Activated CD8-positive, alpha-beta T cell treated with anti-CD3 and anti-CD28 coated beads for 36 hours (primary cell): ENCODE measurements at places on chromosomes 6 and 20. TPM values are rescaled to one million over a fixed set of nuclear protein-coding genes. Genes with fewer than 3 reads are reported as not detected.

The GUCA1A gene
- not detected for total RNA-seq

The NOX3 gene
- not detected for total RNA-seq

The EPB41L1 gene
- 1.0 TPM for total RNA-seq

The TFAP2A gene
- not detected for total RNA-seq

The C4A gene
- 3.2 TPM for total RNA-seq

The CRISP3 gene
- total RNA-seq: not detected

The SNAP91 gene
- total RNA-seq: not detected

The CD93 gene
- 0.11 TPM for total RNA-seq

The LPA gene
- not detected for total RNA-seq
